Fibroblast of skin of abdomen (primary cell): ENCODE measurements at places on chromosomes 12 and 14.

DNA sequence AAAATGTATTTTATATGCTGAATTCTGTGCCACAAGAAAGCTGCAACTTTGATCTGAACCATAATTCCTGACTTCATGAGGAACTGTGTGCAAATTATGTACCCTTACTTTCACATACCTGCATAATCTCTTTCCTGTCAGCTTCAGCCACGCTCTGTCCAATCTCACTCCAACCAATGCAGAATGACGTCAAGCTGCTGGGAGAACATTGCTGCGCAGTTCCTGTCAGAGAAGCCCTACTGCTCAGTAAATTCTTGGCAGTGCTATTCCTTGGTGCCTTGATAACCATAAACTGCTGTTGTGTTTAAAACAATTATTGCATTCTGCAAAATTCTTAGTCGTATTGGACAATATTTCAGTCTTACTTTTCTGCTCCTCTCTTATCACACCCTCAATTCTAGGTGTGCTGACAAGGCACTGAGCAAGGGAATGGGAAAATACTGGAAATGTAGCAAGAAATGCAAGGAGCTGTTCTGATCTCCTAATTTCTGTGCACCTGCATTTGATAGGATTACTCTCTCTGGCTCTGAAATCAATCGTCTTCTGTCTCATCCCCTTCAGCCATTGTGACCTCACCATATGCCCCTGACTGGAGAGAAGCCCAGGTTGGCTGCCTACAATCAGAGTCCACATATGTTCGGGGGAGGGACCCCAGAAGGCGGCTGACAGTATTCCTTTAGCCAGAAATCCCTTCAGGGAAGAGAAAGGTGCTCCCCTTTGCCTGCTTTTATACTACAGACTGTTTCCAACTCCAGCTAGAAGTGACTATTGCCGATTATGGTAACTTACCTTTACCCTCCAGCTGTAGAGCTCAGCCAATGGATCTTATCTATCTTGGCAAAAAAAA is 274.9 kb upstream of the NOVA1 start:
- DNase-seq, result peak; percentile 4

DNA sequence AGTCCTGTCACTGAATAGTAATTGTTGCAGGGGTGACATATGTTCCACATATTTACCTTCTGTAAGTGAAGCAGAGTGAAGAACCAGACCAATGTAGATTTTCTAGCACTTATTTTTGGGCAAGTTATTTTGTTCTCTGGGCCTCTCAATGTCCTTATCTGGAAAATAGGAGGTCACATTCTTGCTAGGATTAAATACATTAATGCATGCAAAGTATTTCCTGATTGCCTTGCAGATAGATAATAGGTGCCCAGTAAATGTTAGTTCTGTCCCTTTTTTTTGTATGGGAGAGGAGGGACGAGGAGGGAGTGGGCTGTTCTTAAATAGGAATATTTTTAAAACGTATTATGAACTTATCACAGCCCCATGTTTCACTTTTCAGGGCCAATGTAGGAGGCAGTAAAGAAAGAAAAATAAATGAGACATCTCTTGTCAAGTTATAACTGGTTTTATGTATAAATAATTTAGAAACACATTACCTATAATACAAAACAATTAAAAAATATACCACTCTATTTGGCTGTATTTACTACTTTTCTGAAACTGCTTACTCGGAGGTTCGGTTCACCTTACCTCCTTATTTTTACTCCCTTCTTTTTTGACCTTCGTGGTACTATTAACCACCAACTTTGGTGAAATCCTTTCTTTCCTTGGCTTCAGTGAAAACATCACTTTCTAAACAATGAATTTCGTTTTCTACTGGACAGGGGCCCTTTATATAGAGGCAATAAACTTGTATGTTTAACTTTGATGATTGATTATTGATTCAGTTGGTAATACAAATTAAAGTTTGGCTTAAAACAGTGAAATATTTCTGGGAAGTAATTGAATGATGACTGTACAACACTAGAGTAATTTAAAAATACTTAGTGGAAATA is 41.9 kb downstream of the DIP2B start:
- DNase-seq, result no peak

DNA sequence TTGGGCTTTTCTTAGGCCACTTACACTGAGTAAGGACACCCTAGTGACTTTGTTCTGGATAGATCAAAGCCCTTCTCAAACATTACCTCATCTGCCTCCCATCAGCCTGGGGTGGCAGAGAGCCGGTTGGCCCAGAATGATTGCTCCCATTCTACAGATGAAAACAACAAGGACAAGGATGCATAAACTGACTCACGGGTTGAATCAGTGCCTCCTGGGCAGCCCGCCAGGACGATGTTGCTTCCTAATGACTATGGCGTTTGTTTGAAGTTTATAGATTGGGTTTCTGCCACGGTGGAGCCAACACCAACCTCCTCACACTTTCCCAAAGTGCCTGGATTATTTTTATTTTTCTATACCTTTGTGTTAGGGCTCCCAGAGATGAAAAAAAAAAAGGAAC is 3.6 kb upstream of the VRK1 start:
- no peak for DNase-seq

GRCh38 chr14:44396226-44396625 is 110.9 kb downstream of the FSCB start:
- no peak for DNase-seq

- no peak for DNase-seq
Observed at GRCh38 chr14:73237786-73238423, 599 bp downstream of the PAPLN start.

DNA sequence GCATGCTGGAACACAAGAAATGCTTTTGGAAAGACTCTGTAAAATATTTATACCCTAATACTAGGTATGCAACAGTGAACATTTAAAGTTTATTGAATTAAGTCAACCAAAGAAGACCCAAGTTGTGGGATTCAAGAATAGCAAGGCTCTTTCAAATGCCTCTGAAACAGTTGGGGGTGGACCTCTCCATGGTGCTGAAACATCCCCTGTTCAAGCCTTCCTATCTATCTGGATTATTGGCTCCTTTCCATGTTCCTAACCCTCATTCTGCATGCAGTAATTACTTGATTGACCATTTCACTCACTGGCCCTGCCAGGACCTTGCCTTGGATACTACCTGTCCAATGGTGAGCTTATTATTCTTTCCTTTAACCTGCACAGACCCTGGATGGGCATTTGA is 349.7 kb downstream of the NRXN3 start:
- DNase-seq, result peak; percentile 6

- DNase-seq, result peak; percentile 38
Observed at GRCh38 chr14:63388766-63389431, 70.2 kb upstream of the GPHB5 start.

- no peak for DNase-seq
Observed at GRCh38 chr12:23687947-23688346, 261.5 kb downstream of the SOX5 start.

DNA sequence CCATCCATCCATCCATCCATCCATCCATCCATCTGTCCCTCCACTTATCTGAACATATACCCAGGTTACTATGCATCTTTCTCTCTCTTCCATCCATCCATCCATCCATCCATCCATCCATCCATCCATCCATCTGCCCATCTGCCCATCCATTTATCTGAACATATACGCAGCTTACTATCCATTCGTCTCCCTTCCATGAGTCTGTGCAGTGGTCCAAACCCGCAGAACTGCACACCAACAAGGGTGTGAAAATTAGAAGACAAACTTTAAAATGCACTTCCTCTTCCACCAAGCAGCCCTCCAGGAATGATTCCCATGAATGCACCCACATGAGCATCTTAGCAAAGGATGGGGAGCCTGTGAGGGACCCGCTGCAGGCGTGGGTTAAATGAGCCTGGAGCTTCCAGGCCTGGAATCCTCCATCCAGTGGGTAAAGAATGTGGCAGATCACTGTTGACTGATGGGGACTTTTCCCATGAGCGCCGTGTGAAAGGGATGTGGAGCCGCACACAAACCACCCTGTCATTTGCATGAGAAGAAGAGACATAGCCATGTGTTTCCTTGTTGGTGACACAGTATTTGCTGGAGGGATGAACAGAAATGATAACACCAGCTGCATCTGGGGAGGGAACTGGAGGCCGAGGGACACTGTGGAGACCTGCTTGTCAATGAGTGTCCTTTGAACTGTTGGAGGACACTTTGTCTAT is 376.6 kb downstream of the ADGRD1 start:
- no peak for DNase-seq

- no peak for DNase-seq
Observed at GRCh38 chr14:64838656-64839055, 41.1 kb downstream of the SPTB start.

- DNase-seq, result no peak
Observed at GRCh38 chr12:108768591-108769500, 37.5 kb upstream of the CORO1C start.

GRCh38 chr14:97641827-97642226 is 844.6 kb downstream of the VRK1 start:
- peak; percentile 14 for DNase-seq

DNA sequence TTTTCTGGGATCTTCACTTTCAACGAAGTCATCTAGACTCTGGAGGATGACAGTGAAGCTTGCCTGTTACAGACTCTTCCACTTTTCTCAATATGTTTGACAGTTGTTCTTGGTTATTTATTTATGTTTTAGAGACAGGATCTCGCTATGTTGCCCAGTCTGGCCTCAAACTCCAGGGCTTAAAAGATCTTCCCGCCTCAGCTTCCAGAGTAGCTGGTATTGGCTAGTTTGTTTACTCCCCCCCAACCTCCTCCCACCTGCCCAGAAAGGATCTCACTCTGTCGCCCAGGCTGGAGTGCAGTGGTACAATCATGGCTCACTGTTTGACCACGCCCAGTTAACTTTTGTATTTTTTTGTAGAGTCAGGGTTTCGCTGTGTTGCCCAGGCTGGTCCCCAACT is 3.3 kb downstream of the SPATS2 start:
- no peak for DNase-seq

DNA sequence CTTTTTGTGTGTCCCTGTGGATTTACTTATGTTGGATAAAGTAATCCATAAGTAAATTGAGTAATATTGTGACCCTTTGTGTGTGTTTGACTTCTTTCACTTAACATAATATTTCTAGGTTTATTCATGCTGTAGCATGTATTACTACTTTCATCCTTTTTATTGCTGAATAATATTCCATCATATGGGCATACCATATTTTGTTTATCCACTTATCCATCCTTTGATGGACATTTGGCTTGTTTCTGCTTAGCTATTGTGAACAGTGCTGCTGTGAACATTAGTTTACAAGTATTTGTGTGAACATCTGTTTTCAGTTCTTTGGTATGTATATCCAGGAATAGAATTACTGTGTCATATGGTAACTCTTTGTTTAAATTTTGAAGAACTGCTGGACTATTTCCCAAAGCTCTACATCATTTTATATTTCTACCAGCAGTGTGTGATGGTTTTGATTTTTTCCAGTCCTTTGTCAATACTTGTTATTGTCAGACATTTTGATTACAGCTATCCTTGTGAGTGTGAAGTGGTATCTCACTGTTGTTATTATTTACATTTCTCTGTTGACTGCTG is 25.2 kb downstream of the G2E3 start:
- DNase-seq, result no peak

- no peak for DNase-seq
Observed at GRCh38 chr12:109223211-109223610, 85.9 kb downstream of the FOXN4 start.

- DNase-seq, result no peak
Observed at GRCh38 chr14:39442293-39442692, 10.1 kb upstream of the FBXO33 start.

DNA sequence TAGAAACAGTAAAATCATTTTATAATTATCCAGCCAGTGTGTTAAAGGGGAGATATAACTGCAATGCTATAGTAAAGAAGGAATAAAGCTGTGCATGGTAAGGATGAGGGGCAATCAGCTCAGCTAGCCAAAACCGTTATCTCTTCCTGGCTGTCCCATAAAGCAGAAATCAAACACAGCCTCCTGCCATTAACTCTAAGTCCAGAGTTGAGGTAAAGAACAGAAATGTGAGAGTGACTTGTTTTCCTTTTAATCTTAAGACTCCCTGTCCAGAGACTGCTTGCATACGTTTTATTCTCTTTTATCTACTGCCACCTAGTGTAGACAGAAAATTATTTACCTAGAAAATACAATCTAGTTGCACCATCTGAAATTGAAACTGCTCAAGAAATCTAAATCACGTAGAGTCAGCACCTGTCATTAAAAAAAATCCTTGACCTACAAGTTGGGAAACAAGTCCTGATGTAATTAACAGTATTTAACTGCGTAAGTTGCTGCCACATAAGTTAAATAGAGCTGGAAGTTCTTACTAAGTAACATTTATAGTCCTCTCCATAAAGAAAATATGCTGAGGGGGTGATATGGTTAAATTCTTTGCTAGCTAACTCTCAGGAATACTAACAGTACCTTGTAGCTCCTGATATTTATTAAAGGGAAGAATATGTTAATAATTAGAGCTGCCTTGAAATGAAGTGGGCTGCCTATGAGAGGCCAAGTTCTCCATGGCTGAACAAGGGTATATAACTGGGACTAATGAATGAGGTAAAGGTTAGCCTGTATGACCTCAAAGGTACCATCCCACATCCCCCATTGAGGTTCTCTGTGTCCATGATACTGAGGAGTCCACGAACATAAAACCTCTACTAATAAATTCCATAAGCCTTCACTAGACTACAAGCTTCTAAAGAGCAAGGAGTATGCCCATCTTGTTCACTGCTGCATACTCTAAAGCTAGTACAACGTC is 62.7 kb downstream of the GALNT4 start:
- DNase-seq, result peak; percentile 60

- DNase-seq, result peak; percentile 82
Observed at GRCh38 chr12:12734561-12735071, 17.4 kb downstream of the CDKN1B start.
